Activated CD4-positive, alpha-beta memory T cell treated with anti-CD3 and anti-CD28 coated beads for 36 hours (primary cell): ENCODE measurements at places on chromosomes 2 and 18.

DNA sequence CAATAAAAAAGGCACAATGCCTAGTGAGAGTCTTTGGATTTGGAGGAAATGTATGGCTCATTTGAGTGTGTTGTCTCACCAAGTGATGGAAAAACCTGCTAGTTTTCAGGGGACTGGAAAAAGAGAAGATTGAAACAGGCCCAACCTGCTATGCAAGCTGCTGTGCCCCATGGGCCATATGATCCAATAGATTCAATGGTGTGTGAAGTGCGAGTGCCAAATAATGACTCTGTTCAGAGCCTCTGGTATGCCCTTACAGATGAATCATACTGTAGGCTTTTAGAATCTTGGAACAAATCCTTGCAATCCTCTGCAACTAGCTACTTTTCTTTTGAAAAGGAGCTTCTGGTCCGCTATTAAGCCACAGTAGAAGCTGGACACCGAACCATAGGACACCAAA is 529.8 kb upstream of the CNTNAP5 start:
- no peak for DNase-seq

GRCh38 chr18:12765586-12765985 is 62.7 kb downstream of the PSMG2 start:
- no peak for DNase-seq

- no peak for DNase-seq
Observed at GRCh38 chr2:196063773-196064172, 4.9 kb downstream of the DNAH7 start.

DNA sequence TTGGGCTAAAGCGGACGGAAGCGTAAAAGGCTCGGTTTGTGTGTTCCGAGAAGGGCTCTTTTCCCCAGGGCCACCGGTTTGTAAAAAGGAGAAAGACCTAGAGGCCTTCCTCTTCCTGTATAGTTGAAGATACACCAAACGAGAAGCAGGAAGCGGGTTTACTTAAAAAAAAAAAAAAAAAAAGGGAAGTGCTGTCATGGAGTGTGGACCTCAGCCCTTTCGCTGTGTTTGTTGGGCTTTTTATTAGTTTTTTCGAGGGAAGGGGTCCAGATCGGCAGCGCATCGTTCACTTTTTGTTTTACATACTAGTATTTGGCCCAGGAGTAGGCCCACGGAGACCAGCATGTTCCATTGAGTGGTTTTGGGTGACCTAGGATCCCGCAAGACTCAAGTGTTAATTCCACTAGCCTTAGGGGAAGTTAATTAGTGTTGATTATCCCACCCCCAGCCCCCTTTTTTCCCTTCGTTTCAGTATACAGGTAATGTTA is 676 bp downstream of the ACTR2 start:
- no peak for DNase-seq

- DNase-seq, result no peak
Observed at GRCh38 chr2:120734930-120735651, 577 bp upstream of the GLI2 start.

DNA sequence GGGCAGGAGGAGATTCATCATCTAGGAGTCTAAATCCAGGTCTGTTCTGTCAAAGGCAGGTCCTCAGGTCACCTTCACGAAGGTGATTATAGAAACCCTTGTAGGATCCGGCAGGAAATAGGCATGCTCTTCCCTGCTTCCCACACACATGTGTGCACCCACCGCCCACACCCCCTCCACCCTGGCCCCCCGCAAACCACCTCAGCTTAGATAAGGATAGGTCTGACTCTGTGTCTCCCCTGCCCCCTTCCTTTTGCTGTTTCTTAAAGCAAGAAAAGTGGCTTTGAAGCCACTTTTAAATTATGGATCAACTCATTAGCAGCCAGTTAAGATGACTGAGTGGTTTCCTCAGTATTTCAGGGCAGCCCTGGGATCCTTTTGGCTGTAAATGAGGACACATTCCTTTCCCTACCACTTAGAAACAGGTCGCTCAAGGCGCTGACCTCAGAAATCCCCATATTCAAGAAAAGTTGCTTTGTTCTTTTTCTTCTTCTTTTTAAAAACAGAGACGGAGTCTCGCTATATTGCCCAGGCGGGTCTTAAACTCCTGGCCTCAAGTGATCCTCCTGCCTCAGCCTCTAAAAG is 14.5 kb upstream of the CIB4 start:
- DNase-seq, result no peak

DNA sequence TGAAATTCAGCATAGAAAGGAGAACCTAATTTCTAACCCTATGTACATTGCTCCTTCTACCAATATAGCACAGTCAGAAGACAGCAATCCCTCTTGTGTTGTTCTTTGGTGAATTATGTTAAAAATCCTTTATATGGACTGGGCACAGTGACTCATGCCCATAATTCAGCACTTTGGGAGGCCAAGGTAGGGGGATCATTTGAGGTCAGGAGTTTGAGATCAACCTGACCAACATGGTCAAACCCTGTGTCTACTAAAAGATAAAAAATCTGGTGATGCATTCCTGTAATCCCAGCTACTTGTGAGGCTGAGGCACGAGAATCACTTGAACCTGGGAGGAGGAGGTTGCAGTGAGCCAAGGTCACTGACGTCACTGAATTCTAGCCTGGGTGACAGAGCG is 195.6 kb downstream of the TMX3 start:
- DNase-seq, result no peak

- DNase-seq, result peak; percentile 43
Observed at GRCh38 chr18:12726774-12727550, 24.1 kb downstream of the PSMG2 start.

GRCh38 chr2:170885130-170885791 is 43.8 kb upstream of the GORASP2 start:
- DNase-seq, result no peak

GRCh38 chr2:220509966-220510365 is 882.5 kb downstream of the SLC4A3 start:
- DNase-seq, result no peak
